Bronchus fibroblast of lung (primary cell): ENCODE measurements at places on chromosomes 11 and 22. TPM values are rescaled to one million over a fixed set of nuclear protein-coding genes. Genes with fewer than 3 reads are reported as not detected.

Gene CASP4
- 104 and 120 TPM in 2 replicates for total RNA-seq

Gene MYOD1
- not detected in 2 replicates for total RNA-seq

Gene KRTAP5-7
- total RNA-seq: not detected in 2 replicates

Gene HBG2
- total RNA-seq: not detected in 2 replicates

Gene THRSP
- not detected in 2 replicates for total RNA-seq

Gene NUP160
- 12.0 and 12.4 TPM in 2 replicates for total RNA-seq

Gene CLCF1
- total RNA-seq: 4.0 and 5.4 TPM in 2 replicates

Gene P2RX3
- 0.15 TPM in 1 of 2 replicates, not detected in the other for total RNA-seq

Gene TRPM5
- total RNA-seq: not detected in 2 replicates

Gene SMIM35
- not detected in 2 replicates for total RNA-seq

Gene IGSF22
- total RNA-seq: under 0.01 TPM in 1 of 2 replicates, not detected in the other
